ENCODE measurements at places on chromosomes 12 and 14. TPM values are rescaled to one million over a fixed set of nuclear protein-coding genes. Genes with fewer than 3 reads are reported as not detected.

- DNase-seq, result no peak
- no peak overlapping the region for H3K27ac ChIP-seq
- H3K4me3 ChIP-seq, result no peak overlapping the region
- H3K36me3 ChIP-seq, result no peaks in the 10 kb centered on the region
These were observed 199.4 kb downstream of the ANO4 start for GRCh38 chr12:100993916-100994450.

- no peak overlapping the region for H3K4me3 ChIP-seq
- H3K4me1 ChIP-seq, result peaks cover 19% of the 10 kb centered on the region
- no peak for DNase-seq
These were observed 39.1 kb downstream of the IQSEC3 start for GRCh38 chr12:105696-106095.

- H3K4me1 ChIP-seq, result no peaks in the 10 kb centered on the region
- H3K27ac ChIP-seq, result no peak overlapping the region
- H3K4me3 ChIP-seq, result no peak overlapping the region
- peaks cover 11% of the 10 kb centered on the region for H3K36me3 ChIP-seq
- DNase-seq, result no peak
- H3K27me3 ChIP-seq, result no peaks in the 10 kb centered on the region
These were observed 15.4 kb downstream of the RASAL1 start for GRCh38 chr12:113119980-113120669.

LAG3 gene
- not detected for polyA plus RNA-seq

DNA sequence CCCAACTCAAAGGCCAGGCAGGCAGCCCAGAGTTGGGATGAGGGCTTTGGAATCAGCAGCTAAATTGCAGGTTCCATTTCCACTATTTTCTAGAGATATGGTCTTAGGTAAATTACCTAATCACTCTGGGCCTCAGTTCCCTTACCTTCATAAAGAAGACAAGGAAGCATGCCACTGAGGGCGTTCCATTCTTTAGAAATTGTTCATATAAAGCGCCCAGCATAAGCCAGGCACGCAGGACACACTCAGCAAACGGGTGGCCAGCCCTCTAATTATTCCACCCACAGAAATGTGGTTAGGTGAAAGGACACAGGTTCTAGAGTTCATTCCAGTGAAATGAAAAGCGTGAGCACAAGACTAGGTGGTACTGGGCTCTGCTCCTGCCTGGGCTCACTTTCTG, 87.9 kb upstream of the BCL11B start:
- no peak for DNase-seq
- H3K4me1 ChIP-seq, result no peaks in the 10 kb centered on the region
- H3K4me3 ChIP-seq, result no peak overlapping the region

- DNase-seq, result no peak
- no peaks in the 10 kb centered on the region for H3K27me3 ChIP-seq
- peaks cover 38% of the 10 kb centered on the region for H3K36me3 ChIP-seq
- H3K4me1 ChIP-seq, result peaks cover 8% of the 10 kb centered on the region
These were observed at the start of gene ADAM20 for GRCh38 chr14:70534904-70535303. TSS of gene ADAM20 (minus strand) at chr14:70535004. CDS start at chr14:70524757, 10,247 bp downstream.

GRCh38 chr12:12442548-12443071, 85.7 kb downstream of the BORCS5 start:
- no peak overlapping the region for H3K27ac ChIP-seq
- no peaks in the 10 kb centered on the region for H3K27me3 ChIP-seq
- no peak overlapping the region for H3K4me3 ChIP-seq
- peaks cover 7% of the 10 kb centered on the region for H3K36me3 ChIP-seq
- no peak for DNase-seq
- H3K4me1 ChIP-seq, result peaks cover 7% of the 10 kb centered on the region

MYF6 gene
- polyA plus RNA-seq, result not detected

DNA sequence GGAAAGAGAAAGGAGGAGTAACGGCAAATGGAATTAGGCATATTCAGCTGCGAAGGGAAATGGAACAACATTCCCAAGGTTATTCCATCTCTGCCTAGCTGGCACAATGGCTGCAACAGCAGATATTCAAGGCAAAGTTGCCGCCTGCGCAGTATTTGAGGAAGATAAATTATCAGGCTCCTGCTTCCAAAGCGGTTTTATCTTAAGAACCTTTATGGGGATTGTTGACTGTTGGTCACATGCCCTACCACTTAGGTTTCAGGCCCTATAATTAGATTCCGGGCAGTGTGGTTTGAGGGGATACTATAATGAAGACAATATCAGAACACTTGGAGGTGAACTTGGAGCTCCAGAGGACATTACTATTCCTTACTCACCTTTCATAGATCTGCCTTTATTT, 99.7 kb downstream of the FGD4 start:
- H3K27ac ChIP-seq, result no peak overlapping the region
- no peaks in the 10 kb centered on the region for H3K36me3 ChIP-seq
- no peak overlapping the region for H3K4me3 ChIP-seq
- no peak for DNase-seq

DNA sequence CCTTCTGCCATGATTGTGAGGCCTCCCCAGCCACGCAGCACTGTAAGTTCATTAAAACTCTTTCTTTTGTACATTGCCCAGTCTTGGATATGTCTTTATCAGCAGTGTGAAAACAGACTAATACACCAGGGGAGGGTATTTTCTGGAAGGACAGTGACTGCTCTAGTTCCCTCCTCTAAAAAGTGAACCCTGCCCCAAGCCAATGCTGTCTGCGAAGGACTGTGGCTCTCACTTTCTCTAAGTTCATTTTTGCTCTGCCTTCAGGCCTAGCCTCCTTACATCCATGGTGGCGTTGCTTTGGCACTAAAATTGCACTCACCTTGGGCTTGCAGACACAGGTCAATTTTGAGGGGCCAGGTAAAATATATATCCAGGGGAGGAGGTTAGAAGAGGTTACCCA, 323.0 kb downstream of the VRK1 start:
- H3K4me1 ChIP-seq, result peaks cover 10% of the 10 kb centered on the region
- no peak for DNase-seq
- no peaks in the 10 kb centered on the region for H3K36me3 ChIP-seq
- no peak overlapping the region for H3K4me3 ChIP-seq
- H3K27ac ChIP-seq, result peak overlapping the region; percentile 52
- H3K27me3 ChIP-seq, result peaks cover 23% of the 10 kb centered on the region

DNA sequence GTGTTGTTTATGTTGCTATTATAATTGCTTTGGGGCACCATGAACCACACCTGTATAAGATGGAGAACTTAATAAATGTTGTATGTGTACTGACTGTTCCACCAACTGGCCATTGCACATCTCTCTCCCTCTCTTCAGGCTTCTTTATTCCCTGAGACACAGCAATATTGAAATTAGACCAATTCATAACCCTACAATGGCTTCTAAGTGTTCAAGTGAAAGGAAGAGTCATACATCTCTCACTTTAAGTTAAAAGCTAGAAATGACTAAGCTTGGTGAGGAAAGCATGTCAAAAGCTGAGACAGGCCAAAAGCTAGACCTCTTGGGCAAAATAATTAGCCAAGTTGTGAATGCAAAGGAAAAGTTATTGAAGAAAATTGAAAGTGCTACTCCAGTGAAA, 373.3 kb downstream of the RGS6 start:
- no peaks in the 10 kb centered on the region for H3K4me1 ChIP-seq
- no peak for DNase-seq
- H3K36me3 ChIP-seq, result peaks cover 9% of the 10 kb centered on the region
- peaks cover 76% of the 10 kb centered on the region for H3K27me3 ChIP-seq
- H3K4me3 ChIP-seq, result no peak overlapping the region
- H3K27ac ChIP-seq, result no peak overlapping the region

DNA sequence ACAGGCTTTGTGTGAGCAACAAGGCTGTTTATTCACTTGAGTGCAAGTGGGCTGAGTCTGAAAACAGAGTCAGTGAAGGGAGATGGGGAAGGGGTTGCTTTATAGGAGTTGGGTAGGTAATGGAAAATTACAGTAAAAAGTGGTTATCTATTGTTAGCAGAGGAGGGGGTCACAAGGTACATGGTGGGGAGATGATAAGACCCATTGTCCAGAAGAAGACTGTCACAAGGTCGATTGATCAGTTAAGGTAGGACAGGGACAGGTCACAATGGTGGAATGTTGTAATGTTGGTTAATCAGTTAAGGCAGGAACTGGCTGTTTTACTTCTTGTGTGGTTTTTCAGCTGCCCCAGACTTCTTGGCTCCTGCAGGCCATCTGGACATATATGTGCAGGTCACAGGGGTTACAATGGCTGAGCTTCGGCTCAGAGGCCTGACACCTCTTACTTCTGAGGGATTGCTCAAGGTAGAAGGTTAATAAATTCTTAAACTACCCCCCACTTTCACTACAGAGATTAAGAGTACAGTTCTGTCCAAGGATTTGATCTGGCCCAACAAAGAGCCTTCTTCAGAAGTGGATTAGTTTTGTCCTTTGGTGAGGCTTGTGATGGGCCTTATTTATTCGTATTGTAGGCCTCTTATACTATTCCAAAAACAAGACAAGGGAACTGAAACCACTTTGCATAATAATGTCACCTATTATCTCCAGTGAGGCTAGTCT, 13.8 kb upstream of the DHRS4 start:
- H3K36me3 ChIP-seq, result no peaks in the 10 kb centered on the region
- H3K27me3 ChIP-seq, result no peaks in the 10 kb centered on the region

- DNase-seq, result no peak
- H3K4me1 ChIP-seq, result peaks cover 51% of the 10 kb centered on the region
- H3K27me3 ChIP-seq, result no peaks in the 10 kb centered on the region
- peak overlapping the region; percentile 97 for H3K27ac ChIP-seq
- peak overlapping the region; percentile 96 for H3K4me3 ChIP-seq
- no peaks in the 10 kb centered on the region for H3K36me3 ChIP-seq
These were observed 1.7 kb downstream of the ZDHHC17 start for GRCh38 chr12:76765598-76765997.
